ENCODE measurements at places on chromosomes 2 and 18.

DNA sequence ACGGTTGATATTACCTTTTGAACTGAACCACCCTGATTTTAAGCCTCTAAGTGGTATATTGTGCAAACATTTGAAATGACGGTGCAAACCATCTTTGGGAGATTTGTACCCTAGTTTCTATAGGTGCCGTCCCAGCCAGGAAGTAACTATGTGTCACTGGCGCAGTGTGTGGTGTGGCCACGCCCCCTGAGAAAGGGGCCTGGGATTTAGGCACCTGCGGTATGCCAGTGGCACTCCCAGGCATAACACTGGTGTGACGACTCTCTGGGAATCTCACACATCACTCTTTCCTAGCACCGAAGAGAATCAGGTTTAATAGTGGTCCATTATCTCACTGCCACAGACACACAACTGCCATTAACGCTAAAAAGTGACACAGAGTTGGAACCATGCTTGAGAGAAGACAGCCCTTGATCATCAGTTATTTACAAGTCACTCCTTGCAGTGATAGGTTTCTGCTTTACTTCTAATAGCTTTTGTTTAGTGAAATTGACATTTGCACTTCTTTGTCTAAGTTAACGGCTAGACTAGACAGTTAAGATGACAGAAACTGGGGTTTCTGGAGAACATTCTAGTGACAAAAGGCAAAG lies 11.1 kb downstream of the AQP4 start:
- DNase-seq, result no peak

DNA sequence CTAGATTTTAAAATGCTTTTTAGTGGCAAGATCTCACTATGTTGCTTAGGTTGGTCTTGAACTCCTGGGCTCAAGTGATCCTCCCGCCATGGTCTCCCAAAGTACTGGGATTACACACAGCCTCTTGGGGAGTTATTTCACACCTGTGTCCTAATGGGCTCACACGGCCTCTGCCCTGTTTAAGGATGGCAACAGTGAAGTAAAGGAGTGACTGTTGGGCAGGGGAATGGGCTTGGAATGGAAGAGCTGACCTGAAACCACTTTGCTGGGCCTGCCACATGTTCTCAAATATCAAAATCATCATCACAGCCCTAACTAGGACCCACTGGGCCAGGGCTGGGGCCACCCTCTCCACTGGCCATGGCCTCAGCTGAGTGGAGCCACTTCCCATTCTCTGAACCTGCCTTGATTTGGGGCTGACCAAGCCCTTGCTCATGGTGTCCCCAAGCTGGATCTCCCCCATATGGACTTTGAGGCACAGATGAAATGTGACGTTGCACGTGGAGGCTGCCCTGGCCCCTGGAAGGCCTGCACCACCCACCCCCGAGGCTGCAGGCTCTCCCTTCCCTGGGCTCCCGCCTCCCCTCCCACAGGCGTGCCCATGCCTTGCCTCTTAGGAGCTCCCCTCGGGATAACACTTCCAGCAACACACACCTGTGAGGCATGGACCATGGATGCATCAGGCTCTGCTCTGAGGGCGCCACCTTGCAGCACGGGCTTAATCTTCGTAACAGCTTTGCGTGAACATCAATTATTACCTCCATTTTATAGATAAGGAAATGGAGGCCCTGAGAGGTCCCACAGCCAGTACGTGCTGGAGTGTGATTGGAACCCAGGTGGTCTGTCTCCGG lies 71.8 kb upstream of the SMAD7 start:
- no peak for DNase-seq

- DNase-seq, result no peak
Observed at GRCh38 chr2:207201416-207201815, 35.7 kb upstream of the KLF7 start.

DNA sequence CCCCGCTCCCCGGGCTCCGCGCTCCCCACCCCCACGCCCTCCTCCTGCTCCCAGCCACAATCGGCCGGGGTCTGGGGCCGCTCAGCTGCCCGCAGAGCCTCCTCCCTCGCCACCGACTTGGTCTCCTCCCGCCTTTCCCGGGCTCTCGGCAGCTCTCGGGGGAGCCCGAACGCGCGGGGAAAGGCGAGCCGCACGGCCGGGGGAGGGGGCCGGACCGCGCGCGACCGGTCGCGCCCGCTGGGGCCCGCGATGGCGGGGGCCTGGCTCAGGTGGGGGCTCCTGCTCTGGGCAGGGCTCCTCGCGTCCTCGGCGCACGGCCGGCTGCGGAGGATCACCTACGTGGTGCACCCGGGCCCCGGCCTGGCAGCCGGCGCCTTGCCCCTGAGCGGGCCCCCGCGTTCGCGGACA lies 327 bp downstream of the LTBP1 start:
- peak; percentile 39 for DNase-seq

DNA sequence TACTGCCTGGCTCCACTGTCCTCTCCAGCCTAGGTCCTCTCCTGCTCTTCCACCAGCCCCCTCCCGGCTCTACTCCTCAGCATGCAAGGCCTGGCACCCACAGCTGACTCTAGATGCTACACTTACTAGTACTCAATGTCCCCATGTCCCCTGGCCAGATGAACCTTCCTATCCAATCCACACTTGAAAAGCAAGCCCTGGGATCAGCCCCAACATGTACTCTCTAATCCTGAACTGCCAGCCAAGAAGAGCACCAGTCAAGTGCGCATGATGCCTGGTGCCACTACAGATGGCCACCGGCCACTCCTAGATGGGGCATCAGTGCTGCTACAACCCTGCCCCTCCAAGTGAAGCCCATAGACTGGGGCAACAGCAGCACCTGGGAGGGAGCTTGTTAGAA lies 168.2 kb downstream of the STK39 start:
- DNase-seq, result no peak

DNA sequence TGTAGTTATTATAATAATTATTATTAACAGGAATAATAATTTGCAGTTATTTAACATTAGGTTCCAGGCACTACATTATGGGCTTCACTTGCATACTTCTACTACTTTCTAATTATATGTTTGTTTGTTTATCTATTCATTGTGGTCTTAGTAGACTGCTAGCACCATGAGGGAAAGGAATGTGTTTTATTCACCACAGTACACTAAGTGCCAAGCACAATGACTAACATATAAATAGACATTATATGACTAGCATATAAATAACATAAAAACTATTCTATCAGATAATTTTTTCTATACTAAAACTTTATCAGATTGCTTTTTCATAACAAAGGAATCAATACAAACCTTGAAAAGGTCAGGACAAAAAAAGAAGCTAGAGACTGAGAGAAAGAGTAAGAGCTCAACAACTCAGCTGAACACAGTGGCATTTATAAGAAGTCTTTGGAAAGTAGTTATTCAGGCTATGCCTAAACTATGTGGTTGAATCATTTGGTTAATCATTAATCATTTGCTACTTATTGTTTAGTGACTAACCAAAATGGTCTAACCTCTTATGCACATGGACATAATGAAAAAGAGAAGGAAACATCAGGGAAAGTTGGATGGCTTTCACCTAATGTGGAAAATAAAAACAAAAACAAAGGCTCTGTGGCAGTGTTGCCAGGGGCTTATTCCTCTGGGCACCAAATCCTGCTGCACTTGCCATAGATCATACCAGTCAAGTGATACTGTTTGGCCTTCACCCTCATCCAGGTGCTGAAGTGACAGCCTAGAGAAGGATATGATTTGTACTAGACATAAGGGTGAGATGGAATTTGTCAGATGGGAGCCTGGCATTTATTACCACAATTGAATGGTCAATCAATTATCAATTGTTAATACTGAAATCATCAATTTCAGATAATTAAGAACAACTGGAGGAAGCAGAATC lies 174.9 kb downstream of the ETAA1 start:
- DNase-seq, result no peak

- no peak for DNase-seq
Observed at GRCh38 chr2:239455436-239456203, 54.8 kb upstream of the HDAC4 start.

- DNase-seq, result no peak
Observed at GRCh38 chr18:61402726-61403125, 69.5 kb downstream of the CDH20 start.

DNA sequence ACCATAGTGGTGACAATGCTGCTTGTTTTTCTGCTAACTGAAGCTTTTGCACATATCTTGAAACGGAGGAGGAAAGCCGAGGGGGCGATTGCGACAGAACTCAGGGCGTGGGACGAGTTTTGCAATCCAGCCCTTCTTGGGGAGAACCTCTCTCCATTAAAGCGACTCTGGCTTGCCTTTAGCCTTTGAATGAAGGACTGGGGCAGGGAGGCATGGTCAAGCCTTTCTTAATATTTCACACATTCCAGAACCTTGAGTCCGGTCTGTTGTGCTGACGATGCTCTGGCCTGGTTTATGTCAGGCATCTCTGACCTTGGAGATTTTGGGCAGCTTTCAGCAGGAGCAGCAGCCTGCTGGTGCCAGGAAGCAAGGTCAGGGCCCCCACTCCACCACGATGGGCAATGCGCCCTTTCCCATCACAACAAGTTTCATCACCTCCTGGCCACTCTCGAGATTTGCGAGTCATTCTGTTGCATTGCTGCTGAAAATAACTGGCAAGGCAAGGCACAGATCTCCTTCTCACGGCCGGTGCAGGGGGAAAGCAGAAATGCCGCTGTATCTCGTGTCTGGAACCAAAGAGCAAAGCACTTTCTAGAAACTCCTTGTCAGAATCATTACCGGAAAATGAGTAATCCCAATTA lies 10.8 kb downstream of the EMILIN2 start:
- no peak for DNase-seq

- no peak for DNase-seq
Observed at GRCh38 chr2:795531-796041, 118.4 kb upstream of the TMEM18 start.

- DNase-seq, result no peak
Observed at GRCh38 chr18:68525091-68525490, 189.8 kb downstream of the TMX3 start.

GRCh38 chr2:158460632-158461297 lies 4.0 kb downstream of the PKP4 start:
- no peak for DNase-seq

DNA sequence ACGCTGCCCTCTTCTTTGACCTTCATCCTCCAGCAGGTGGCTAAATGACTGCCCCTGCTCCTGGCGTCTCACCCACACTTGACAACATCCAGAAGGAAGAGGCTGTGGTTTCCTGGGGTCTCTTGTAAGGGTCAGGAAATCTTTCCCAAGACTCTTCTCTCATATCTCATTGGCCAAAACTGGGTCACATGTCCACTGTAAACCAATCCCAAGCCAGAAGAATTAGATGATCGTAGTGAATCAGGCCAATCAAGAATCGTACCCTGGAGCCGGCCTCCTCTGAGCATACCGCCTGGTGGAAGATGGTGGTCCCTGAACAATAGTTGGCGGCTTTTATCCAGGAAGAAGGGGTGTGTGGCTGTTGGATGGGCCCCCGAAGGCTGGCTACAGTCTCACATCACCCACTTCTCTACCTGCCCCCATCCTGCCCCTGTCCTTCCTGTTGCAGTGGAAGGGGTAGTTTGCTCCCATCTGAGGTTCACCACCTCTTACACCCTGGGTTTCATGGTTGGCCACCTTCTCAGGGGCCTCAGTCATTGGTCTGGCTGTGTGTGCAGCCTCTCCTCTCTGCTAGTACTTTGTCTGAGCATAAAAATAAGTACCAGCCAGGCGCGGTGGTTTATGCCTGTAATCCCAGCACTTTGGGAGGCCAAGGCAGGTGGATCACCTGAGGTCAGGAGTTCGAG lies 3.8 kb downstream of the SAG start:
- DNase-seq, result no peak

DNA sequence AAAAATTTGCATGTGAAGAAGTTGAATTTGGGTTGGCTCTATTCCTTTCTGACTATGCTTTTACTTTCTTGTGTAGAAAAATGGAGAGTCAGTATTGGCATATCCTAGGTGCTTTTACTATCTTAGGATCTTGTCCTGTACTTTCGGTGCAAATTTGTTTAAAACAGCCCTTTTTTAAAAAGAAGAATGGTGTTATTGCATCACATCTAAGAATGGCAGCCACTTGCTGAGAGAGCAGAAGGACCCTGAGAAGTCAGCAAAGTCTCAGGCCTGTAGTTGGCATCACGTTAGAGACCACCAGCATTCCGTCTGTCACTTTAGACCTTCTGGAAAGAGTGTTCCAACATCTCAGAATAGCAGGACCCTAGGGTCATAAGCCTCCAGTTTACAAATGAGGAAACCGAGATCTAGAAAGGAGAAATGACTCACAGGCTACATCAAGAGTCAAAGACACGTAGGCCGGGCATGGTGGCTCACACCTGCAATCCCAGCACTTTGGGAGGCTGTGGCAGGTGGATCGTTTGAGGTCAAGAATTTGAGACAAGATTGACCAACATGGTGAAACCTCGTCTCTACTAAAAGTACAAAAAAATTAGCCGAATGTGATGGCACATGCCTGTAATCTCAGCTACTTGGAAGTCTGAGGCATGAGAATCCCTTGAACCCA lies 42.5 kb downstream of the SPATS2L start:
- no peak for DNase-seq

DNA sequence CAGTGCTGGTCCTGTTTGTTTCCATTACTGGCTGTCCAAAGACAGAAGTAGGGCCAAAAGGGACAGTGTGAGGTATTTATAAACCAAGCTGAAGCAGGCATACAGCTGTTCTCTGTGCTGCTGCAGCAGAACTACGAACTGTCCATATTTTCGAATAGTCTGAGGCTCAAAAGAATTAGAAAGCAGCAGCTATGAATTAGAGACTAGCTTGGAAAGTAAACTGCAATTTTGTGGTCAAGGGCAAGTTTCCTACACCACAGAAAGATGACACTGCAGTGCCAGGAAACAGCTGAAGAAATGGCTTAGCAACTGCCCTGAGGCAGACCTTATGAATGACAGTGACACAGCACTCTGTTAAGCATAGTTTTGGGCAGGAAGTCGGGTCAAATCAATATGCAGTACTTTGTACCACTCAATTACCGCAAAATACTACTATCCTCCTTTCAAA lies 125.3 kb downstream of the TMEM131 start:
- no peak for DNase-seq

DNA sequence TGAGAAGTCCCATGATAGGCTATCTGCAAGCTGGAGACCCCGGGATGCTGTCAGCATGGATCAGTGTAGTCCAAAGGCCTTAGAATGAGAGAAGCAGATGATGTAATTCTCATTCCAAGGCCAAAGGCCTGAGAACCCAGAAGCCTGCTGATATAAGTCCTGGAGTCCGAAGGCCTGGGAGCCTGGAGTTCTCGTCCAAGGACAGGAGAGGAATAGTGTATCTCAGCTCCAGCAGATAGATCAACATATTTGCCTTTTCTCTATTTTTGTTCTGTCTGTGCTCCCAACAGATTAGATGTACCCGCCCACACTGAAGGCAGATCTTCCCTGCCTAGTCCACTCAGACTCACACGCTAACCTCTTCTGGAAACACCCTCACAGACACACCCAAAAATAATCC lies 454.9 kb upstream of the CHAC2 start:
- DNase-seq, result no peak
